ENCODE measurements at places on chromosomes 12 and 14. TPM values are rescaled to one million over a fixed set of nuclear protein-coding genes. Genes with fewer than 3 reads are reported as not detected.

Gene ASCL1
- total RNA-seq: 0.18 TPM

- H3K36me3 ChIP-seq: no peaks in the 10 kb centered on the region
- H3K27ac ChIP-seq: no peak overlapping the region
- H3K4me1 ChIP-seq: no peaks in the 10 kb centered on the region
- DNase-seq: peak; percentile 86
Measured at GRCh38 chr14:103730490-103731035, 15.0 kb downstream of the ZFYVE21 start.

GRCh38 chr14:51806026-51807023 is 54.1 kb upstream of the GNG2 start:
- no peaks in the 10 kb centered on the region for H3K36me3 ChIP-seq
- no peak for DNase-seq
- no peak overlapping the region for H3K27ac ChIP-seq
- H3K4me3 ChIP-seq: no peak overlapping the region

Gene SLC6A13
- 6.7 TPM for total RNA-seq
